ENCODE measurements at places on chromosomes 3 and 15.

GRCh38 chr3:117322866-117323265 lies 613.3 kb downstream of the TUSC7 start:
- no peak for ATAC-seq

DNA sequence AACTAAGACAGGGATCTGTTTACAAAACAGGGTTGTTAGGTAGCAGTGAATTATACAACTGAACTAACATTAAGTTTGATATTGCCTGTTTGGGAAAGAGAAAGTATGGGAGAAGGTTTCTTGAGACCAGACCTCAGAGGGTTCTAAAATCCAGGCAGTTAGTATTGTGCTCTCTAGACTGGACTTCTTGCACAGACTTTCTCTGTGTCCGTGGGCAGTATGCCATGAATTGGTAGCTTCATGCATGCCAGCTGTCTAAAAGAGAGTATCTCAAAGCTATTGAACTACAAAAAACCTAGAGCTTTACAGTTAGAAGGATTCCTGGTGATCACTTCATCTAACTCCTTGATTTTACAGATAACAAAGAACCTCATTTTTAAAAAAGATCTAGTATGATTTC lies 12.5 kb downstream of the SAMD7 start:
- ATAC-seq: no peak

DNA sequence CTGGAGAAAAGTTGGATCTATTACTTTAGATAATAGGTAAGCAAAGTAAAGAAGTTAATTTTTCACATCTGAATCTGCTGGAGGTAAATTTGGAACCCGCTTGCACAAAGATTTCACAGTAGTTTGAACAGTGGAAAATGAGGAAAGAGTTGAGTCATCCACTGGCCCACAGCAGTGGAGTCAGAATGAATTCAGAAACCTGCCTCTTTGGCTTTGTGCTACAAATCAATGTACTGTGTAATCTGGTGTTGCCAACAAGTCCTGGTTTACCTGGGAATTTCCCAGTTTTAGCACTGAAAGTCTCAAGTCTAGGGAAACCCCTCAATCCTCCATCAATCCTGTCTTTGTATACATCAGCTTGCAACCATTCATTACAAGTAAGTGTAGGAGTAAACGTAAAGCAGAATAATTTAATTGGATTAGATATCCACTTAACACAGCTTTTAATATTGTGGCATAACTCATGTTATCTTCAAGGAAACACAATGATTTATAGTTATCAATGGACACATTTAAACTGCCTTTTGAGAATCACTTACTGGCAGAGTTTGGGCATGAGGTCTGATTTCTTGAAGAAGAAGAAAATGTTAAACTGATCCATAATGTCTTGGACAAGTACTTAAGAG lies 100.6 kb downstream of the DCLK3 start:
- ATAC-seq: no peak

DNA sequence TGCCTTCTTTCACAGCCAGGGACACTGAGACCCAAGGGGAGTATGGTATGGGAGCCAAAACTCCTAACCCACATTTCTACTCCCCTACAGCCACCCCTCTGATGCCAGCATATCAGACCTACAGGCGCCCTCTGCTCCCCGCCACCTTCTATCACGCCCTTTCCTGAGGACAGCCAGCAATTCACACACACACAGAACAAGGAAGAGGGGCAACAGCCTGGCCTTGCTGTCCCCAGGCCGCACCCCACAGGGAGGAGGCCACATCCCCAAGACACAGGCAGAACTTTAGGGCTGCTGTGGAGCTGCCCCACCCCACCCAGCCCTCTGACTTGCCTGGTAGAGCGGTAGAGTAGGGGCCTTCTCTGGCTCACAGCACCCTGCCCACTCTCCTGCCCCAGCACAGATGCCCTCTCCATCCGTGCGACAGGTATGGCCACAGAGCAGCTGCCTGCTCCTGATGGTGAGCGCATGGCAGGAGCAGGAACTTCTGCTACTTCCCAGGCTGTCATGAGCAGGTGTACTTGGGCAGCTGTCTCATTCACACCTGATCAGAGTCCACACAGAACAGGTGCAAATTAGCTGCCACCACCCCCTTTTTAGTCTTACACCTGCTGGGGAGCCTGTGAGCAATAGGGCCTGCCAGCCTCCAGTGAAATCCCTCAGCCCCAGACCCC lies 33.4 kb downstream of the CCDC33 start:
- ATAC-seq: no peak

- no peak for ATAC-seq
Observed at GRCh38 chr15:48865370-48866079, 12.4 kb upstream of the EID1 start.

GRCh38 chr3:13569641-13570390 lies 20.9 kb downstream of the FBLN2 start:
- ATAC-seq: no peak

- ATAC-seq: peak; percentile 96
Observed at GRCh38 chr3:149726716-149727407, 25.4 kb downstream of the COMMD2 start.

DNA sequence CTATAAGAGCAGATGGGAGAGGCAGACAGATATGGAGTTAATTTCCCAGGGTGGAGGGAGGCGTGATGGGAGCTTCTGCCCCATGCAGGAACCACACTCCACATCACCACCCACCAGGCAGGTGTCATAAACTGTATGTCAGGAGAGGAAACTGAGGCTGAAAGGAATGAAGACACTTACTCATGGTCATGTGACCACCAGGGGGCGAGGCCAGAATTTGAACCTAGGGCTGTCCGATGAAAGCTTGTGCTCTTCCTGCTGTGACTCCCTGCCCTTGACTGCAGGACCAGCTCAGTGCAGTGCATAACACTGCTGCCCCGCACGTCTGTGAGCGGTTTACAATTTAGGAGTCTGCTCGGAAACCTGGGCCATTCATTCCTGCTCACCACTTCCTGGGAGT lies 28.8 kb downstream of the NUP210 start:
- ATAC-seq: peak; percentile 23

DNA sequence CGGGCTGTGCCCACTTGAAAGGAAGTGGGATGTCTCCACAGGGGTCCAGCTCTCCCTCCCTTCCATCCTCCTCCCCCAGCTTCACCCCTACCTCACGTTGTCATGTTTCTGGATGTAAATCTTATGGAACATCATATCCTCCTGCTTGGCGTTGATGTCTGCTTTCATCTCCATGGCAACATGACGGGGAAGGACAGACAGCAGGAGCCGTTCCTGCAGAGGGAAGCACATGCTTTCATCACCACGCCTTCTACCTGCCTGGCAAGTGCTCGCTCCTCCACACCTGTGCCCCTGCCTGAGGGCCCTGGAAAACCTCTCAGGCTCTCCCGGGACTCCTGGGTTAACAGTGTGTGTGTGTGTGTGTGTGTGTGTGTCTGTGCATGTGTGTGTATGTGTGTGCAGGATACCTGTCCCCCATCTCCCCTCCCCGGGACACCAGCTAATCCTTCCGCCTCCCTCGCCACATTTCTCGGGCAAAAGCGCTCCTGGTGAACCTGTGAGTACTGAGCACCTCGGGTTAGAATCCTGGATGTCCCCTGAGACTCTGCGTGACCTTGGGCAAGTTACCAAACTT lies 101.1 kb downstream of the ADCY5 start:
- ATAC-seq: no peak

DNA sequence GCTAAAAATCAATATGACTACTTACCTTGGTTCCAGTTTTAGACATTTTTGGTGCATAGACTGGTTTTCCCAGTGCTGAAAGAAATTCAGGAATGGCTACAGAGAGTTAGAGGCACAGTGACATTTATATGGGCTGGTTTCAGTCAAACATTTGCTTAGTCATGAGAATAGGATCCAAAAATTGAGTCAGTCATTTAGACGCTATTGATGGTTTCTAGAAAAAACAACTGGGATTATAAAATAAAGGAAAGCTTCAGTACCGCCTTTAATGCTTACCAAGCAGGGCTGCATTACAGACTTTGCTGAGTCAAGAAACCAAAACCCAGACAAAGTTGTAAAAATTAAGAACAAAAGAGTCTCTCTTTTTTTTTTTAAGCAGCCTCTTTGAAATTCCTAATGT lies at the start of gene CRYGS:
CRYGS (minus strand) TSS at position 100 of the 400 bp plus-strand sequence; CDS start at position 46, 54 bp downstream.
- ATAC-seq: no peak

- ATAC-seq: peak; percentile 92
Observed at GRCh38 chr15:70892002-70892911, at the start of the genes LRRC49 and THAP10. TSS of gene LRRC49 (plus strand) at chr15:70892826. CDS start at chr15:70892895, 69 bp downstream. TSS of gene THAP10 (minus strand) at chr15:70892433. CDS start at chr15:70892272, 161 bp downstream.

- ATAC-seq: no peak
Observed at GRCh38 chr3:125319765-125320164, 55.4 kb downstream of the ZNF148 start.

GRCh38 chr15:74967670-74968069 lies 11.1 kb upstream of the RPP25 start:
- ATAC-seq: no peak

DNA sequence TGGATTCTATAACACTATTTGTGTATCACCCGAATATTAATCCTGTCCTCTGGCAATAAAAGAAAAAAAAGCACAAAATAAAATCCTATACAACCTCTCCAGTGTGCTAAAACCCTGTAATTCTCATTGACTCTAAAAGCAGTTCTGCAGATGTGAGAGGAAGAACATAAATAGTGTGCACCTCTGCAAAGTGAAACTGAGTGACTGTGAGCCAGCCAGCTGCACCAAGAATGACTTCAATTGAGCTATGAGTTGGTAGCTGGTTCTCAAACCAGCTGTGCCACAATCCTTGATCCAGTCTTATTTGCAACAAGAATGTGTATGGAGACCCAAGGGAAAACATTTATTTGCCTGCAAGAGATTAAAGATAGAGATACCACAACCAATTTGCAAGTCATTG lies 31.2 kb upstream of the COL8A1 start:
- ATAC-seq: no peak

- ATAC-seq: no peak
Observed at GRCh38 chr3:78086150-78086549, 1046.3 kb downstream of the ROBO2 start.

GRCh38 chr3:47803480-47804025 lies 615 bp downstream of the DHX30 start:
- ATAC-seq: no peak

GRCh38 chr15:89195836-89196235 lies 25.5 kb downstream of the RLBP1 start:
- no peak for ATAC-seq

DNA sequence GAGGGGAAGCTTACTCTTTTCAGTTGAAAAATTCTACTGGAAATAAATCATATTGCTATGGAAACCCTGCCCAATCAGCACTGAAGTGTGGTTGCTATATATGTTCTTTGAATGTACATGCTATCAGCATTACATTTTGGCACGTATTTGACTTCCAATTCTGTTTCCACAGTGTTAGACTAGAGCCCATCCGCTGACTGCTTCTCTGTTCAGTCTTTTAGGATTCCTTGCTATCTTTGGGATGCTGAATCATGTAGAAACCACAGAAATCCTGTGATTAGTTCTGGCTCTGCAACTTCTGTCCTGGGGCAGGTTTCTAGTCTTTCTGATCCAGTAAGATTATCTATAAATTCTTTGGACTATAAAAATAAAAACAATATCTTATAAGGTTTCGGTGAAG lies 128.2 kb upstream of the SLC7A14 start:
- no peak for ATAC-seq

GRCh38 chr3:152197937-152198336 lies 70.8 kb upstream of the MBNL1 start:
- ATAC-seq: peak; percentile 38

GRCh38 chr3:110608566-110608965 lies 463.1 kb upstream of the NECTIN3 start:
- ATAC-seq: no peak

DNA sequence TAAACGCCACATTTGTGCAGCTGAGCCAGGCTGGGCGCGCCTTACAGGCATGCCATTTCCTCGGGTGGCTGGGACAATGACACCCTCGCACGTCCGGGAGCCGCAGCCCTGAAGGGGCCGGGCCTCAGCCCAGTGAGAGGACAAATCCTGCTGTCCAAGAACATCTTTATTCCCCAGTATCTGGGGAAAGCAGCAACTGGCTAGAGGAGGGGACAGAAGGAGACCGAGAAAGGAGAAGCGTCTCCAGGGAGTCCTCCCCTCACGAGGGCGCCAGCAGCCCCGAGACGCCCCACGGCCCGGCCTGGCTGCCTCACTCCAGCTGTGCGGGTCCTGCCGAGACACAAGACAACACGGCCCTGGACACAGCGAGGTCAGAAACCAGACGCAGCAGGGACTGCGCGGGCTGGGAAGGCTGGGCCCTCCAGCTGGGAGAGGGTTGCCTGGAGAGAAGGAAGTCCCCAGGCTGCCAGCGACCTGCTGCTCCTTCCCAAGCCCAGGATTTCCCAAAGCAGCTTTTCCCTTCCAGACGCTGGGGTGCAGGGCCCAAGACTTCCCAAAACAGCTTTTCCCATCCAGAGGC lies 130.2 kb downstream of the CHSY1 start:
- peak; percentile 68 for ATAC-seq

DNA sequence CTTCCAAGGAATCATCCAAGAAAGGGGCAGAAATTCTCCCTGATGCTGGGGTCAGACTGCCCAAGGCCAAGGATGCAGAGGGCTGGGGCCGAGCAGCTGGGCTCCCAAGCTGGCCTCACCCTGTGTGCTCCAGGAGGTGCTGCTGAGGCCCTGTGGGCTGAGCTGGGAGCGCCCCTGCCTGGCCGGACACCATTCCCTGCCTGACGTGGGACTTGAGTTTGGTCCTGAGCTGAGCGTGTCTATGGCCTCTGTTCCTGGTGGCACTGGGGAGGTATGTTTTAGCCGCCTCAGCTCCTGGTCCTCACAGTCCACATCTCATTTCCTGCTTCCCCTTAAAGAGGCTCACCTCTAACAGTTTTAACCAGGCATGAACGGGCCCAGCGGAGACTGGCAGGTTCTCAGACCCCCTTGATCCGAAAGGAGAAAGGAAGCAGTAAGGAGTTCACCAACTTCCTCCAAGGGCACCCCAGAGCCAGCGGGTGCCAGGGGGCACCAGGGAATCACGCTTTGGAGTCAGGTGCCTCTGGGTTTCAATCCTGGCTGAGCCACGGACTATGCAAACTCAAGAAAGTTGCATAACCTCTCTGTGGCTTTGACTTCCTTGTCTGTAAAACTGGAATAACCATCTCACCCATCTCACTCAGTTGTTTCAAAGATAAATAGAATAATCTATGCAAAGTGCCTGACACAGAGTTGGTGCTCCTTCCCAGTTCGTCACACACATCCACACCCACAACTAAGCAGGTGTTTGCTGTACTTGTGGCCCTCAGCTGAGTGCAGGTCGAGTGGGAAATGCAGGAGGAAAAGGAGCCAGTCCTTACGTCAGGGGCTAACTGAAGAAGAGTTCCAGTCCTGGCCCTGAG lies 48.6 kb downstream of the SLC12A8 start:
- ATAC-seq: no peak

DNA sequence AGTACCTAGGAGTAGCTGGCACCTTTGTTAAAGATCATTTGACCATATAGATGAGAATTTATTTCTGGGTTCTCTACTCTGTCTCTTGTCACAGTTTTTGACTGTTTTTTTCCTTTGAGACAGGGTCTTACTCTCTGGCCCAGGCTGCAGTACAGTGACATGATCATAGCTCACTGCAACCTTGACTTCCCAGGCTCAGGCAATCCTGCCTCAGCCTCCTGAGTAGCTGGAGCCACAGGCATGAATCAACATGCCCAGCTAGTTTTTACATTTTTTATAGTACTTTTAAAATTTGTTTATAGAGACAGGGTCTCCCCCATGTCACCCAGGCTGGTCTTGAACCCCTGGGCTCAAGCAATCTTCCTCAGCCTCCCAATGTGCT lies 45.0 kb downstream of the BCL2L10 start:
- peak; percentile 18 for ATAC-seq
